ENCODE measurements at places on chromosomes 16 and 17.

- DNase-seq: no peak
Measured at GRCh38 chr16:69823831-69824563, 61.9 kb downstream of the WWP2 start.

- peak; percentile 64 for DNase-seq
Measured at GRCh38 chr17:74860229-74860871, 665 bp upstream of the GRIN2C start.

GRCh38 chr17:50074227-50074626 is 18.3 kb downstream of the ITGA3 start:
- no peak for DNase-seq

- DNase-seq: peak; percentile 25
Measured at GRCh38 chr16:31063843-31064611, 10.0 kb downstream of the ZNF668 start.

- DNase-seq: no peak
Measured at GRCh38 chr16:31501226-31501965, 6.8 kb downstream of the RUSF1 start.

GRCh38 chr16:65534121-65534528 is 412.3 kb upstream of the CDH11 start:
- DNase-seq: no peak

DNA sequence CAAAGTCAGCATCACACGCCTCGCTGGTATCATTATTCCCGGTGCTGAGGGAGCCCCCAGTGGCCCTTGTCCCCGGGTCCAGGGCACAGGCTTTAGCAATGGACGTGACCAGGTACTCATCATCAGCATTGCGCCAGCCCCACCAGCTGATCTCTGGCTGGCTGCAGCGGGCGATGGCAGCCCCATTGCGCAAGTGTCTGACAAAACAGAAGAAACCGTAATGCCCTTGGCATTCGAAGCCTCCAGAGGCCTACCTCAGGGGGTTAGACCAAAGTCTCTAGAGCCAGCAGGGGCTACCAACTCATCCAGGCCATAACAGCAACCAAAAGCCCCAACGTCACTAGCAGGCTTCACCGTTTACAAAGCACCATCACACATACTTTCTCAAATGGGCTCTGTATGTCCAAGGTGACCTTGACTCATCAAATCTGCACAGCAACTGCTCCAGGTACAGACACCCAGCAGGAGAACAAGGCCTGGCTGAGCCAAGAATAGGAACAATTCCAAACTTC is 7.3 kb downstream of the MTMR4 start:
- no peak for DNase-seq

- DNase-seq: no peak
Measured at GRCh38 chr17:41024697-41025096, 2.3 kb downstream of the KRTAP1-5 start.

GRCh38 chr17:80992077-80992947 is 671 bp downstream of the CHMP6 start:
- peak; percentile 51 for DNase-seq

GRCh38 chr17:55258578-55259135 is 6.1 kb upstream of the HLF start:
- DNase-seq: no peak

DNA sequence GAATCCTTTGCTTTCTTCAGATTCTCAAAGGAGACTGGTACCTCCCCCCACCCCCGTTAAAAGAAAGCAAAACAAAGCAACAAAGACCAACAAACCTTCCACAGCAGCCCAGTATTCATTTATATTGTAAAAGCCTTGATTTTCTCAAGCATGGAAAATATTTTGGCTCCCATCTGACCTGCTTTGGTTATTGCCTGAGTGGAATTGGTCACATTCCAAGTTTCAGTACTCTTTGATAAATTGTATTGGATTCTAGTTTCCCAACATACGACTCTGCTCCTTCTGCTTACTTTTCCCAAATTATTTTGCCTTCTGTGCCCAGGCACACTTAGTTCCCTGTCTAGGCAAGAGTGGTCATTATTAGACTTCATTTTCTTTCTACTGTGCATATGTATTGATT is 1.3 kb downstream of the ABCC11 start:
- no peak for DNase-seq

DNA sequence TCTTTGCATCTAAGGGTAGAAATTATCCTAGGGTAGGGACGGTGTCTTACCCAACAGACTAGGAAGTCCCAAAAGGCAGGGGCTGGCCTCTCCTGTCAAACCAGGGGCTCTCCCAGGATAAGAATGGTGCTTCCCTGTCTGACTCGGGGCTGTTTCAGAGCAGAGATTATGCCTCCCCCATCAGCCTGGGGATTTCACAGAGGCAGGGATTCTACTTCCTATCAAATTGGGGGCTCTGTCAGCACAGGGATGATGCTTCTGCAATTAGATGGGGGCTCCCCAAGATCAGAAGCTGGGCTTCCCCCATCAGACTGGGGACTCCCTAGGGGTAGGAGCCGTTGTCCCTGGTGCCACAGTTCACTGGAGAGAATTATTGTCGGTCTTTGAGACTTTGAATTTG is 2.3 kb downstream of the NXPH3 start:
- no peak for DNase-seq

- DNase-seq: no peak
Measured at GRCh38 chr16:88045820-88046303, 94.6 kb downstream of the BANP start.

DNA sequence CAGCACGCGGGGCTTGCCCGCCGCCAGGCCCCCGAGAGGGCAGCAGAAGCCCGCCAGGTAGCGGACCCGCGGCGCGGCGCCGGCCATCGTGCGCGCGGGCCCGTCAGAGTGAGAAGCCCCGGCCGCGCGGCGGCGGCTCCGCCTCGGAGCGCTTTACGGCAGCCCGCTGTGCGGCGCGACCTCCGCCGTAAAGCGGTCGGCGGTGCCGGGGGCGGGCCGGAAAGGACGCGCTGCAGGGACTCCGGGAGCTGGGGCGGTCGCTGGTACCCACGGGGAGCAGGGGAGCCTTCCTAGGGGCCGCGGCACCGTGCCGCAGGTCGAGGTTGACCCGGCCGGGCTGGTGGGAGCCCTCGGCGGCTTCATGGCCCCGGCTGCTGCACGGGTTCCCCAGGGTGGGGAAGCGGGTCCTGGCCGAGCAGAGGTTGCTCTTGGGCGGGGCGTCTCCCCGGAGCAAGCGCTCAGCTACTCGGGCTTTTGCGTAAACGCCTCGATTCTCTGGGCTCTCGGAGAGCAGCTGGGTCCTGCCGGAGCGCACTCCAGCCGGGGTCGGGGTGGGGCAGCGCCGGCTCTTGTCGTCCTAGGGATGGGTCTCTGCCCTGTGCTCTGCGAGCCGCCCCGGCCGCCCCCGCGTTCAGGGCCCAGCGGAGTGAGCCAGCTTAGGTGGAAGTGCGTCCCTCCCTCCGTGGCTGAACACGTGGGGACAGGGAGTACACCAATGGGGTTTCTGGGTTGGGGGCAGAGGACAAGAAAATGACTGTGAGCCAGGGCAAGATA is at the start of gene FAAP100:
Gene FAAP100 (minus strand): TSS at position 110 of the 774 bp plus-strand sequence. CDS start 23 bp downstream, at position 87.
- DNase-seq: peak; percentile 88

DNA sequence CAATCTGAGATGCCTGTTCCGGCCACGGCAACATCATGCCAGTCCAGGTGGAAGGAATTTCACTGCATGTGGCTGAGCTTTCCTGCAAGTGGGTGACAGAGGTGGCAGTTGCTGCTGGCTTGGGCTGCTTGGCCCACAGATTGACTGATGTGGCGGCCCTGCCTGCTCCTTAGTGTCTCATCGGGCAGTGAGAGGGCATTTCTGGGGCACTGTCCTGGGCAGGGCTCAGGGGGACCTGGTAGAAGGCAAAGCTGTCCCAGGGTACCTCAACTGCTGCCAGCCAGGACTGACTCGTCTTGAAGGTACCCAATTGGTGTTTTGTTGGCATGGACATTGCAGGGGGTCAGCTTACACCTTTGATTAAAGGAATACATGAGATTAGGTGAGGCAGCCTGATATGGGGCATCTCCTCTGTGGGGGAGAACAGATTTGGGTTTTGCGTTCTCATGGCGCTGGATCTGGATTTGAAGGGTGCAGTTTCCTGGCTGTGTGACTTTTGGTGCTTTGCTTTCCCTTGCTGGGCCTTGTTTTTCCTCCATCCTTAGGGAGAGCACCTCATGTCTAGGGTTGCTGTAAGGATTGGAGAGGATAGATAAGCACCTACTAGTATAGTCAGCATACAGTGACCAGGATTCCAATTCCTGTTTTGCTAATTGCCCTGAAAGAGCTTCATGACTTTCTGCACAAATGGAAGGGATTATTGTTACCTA is 5.4 kb downstream of the CMIP start:
- no peak for DNase-seq

- DNase-seq: no peak
Measured at GRCh38 chr17:70256751-70257150, 87.4 kb downstream of the KCNJ2 start.

DNA sequence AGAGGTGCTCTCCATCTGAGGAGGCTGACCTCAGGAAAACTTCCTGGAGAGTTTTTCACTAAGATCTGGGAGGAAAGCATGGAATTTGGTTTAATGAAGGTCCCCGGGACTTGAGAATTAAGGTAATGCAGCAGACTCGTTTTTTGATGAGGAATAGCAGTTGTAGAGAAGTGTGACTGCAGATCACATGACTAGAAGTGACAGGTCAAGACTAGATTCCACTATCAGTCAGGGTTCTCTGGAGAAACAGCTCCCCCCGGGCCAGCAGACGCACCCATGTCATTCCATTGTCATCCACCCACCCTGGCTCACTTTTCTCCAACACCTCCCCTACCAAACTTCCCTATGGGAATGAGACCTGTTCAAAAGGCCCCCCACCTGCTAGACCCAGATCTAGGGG is 1.9 kb upstream of the DHRS13 start:
- no peak for DNase-seq

GRCh38 chr16:68902003-68902968 is 59.0 kb downstream of the TANGO6 start:
- no peak for DNase-seq

DNA sequence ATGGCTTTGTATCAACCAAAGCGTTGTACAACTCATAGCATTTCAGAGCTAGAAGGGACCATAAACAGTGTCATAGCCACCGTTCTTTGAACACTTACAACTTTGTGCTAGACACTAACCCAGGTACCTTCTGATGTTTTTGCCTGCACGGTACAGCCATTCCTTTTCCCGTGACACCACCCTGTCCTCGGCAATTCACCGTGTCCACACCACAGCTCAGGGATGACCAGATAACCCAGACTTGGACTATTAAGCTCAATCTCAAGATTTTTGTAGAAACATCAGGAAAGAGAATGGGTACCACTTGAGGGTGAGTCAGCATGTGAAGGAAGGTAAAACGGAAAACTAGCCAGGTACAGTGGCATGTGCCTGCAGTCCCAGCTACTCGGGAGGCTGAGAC is 9.8 kb upstream of the CBFB start:
- no peak for DNase-seq

DNA sequence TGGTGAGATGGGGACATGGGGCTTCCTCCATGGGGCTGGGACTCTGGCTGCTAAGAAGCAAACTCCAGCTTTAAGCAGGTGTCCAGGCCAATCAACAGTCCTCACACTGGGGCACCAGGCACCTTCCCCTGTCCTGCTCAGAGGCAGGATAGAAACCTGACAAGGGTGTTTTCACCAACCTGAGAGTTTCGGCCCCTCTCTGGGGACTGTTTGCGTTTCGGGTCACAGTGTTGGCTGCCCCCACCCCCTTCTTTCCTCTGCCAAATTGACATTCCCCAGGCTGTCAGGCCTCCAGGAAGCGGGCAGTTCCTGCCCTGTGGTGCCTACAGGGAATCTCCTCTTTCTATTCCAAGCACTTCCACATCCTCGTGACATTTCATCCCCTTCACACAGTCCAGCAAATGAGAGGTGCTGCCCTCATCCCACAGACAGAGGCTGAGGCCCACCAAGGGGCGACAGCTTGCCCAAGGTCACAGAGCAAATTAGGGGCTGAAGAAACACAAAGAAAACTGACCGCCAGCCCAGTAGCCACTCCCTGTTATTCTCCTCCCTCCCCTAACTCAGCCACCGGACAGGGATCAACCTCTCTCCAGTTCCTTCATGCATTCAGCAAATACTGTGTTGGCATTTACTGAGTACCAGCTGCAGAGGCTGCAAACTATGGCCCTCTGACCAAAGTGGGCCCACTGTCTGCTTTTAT is 38.0 kb downstream of the MMP15 start:
- no peak for DNase-seq

- no peak for DNase-seq
Measured at GRCh38 chr17:80901319-80901718, 90.3 kb upstream of the CHMP6 start.

GRCh38 chr17:59754552-59754951 is 47.1 kb downstream of the VMP1 start:
- DNase-seq: no peak

GRCh38 chr16:70157105-70157476 is 16.5 kb upstream of the CLEC18C start:
- DNase-seq: no peak

DNA sequence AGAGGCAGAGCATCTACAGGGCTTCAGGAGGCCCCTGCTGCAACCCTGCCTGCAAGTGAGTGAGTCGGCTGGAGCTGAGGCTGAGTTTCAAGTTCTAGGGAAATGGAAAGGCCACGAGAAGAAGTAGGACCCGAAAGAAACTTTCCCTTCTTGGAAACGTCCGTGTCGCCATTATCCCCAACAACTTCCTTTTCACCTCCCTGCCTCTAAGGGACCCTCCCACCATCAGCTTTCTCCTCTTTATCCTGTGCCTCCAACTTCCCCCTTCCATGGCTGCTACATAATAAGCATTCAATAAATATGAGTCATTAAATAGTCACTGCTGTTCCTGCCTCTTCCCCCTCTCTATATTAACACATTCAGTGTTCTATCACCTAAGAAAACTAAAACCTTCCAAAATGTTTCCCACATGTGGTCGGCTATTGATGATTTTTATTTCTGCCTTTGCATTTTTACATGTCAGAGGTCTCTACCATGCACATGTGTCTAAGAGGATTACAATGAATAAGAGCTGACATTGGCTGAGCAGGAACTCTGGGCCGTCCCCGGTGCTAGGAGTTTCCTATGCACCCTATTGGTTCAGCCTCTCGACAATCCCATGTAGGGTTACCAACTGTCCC is 115.9 kb upstream of the TNRC6C start:
- no peak for DNase-seq

GRCh38 chr17:80611816-80612215 is 67.2 kb downstream of the RPTOR start:
- DNase-seq: no peak

- DNase-seq: peak; percentile 41
Measured at GRCh38 chr17:491086-492021, 138.7 kb upstream of the RPH3AL start.

GRCh38 chr17:35315283-35315682 is 58.1 kb downstream of the SLFN11 start:
- no peak for DNase-seq

DNA sequence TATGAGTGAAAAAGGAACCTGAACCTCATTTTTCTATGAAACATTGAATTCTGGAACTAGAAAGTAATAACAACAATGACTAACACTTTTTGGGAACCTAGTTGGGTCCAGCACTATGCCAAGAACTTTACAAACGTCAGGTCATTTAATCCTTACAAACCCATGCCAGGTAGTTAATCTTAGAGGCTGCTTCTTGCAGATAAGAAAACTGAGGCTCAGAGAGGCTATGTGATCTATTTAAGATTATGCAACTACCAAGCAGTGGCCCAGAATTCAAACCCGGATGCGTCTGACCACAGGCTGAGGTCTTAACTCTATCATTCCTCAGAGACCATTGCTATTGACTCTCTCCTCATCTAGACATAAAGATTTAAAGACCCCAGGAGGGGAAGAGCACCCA is 358.7 kb downstream of the GRIN2A start:
- DNase-seq: no peak
